Esophagus squamous epithelium (tissue), 5 donors: ENCODE measurements at places on chromosomes 4 and X.

DNA sequence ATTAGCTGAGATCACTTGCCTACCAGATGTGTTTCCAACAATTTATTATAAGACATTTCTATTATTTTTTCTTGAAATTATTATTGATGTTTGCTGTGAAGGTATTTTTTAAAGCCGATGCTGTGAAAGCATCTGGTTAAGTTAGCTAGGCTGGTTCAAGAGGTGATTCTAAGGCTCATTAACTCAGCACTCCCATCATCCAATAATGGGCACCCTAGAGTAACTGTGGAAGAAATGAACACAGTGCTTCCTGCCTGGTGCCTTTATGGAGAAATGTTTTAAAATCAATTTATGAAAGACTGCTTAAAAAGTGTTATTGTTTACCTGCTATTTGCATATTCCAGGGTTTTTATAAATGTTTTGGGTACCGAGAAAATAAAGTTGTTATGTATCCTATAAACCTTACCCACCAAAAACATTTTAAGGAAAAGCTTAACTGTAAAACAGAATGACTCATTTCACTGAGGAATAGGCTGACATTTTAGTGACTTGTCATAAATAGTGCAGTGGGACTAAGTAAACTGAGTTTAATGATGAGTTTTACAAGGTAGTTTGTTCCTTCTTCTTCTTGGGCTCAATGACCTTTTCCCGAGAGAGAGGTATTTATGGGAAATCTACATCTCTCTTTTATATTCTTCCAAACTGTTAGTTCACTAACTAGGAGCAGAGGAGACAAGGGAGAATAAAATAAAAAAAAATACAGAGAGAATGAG, 310.0 kb upstream of the AADAT start:
- no peak for DNase-seq

- DNase-seq: no peak
Measured at GRCh38 chr4:99647071-99647470, 10.6 kb downstream of the C4orf54 start.

DNA sequence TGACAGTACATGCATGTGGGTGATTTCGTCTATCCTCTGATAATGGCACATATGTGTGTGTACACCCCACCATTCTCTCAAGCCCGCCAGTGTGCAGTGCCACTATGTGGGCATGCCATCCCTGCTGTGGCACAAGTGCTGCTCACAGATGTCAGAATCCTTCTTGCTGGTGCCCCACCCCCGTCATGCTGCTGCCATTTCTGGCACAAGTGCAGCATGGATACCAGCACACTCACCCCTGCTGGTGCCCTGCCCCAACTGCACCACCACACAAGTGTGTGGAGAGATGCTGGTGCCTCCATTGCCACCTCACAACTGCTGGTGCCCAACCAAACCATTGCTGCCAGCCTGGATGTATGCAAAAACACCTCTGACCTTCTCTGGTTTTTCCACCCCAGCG, 1133.8 kb downstream of the TECRL start:
- DNase-seq: no peak

DNA sequence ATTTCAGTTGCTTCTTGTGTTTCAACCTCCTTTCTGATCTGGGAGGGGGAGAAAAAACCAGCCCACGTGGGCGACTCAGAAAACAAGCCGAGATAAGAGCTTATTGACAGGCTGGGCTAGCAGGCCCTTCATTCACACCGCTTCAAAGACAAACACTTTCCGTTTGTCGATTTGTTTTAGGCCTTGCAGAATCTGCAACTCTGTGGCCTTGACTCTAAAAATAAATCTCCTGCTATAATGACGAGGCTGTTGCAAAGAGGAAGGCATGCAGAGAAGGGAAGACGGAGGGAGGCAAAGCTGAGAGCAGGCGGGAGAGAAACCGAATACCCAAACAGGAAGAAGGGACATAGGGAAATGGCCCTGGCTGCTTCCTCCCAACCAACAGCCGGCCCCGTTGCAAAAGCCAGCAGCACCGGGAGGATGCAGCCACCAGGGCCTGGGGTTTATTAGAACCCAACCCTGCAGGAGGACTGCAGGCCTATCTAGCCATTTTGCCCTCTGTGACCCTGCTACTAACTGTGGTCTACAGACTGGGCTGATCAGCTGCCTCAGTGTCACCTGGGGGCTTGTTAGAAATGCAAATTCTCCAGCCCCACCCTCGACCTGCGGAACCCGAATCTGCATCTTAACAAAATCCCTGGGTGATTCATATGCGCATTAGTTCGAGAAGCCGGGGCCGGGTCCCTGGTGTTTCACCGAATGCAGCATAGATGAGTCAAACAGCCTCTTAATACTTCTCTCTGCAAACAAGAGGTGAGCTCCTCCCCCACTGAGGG, 325.5 kb downstream of the BCOR start:
- DNase-seq: no peak

- no peak for DNase-seq
Measured at GRCh38 chr4:105014635-105015034, 132.0 kb upstream of the TET2 start.

DNA sequence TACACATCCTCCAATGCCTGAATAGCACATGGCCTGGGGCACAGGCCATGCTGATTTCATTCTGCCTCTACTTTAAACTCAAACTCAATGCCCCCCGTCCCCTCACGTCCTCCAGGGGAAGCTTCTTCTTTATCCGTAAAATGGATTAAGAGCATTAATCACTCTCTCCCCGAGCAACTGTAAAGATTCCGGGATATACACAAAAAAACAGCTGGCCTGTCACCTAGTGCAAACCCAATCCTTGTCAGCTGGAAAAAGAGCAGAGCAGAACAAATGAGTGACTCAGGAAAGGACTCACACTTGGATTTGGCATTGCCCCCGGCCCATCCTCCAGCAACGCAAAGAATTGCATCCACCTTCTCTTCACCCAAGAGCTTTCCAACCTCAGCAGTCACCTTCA, 7.8 kb downstream of the QDPR start:
- no peak for DNase-seq

- DNase-seq: no peak
Measured at GRCh38 chr4:70600977-70601376, 8.9 kb downstream of the AMBN start.

DNA sequence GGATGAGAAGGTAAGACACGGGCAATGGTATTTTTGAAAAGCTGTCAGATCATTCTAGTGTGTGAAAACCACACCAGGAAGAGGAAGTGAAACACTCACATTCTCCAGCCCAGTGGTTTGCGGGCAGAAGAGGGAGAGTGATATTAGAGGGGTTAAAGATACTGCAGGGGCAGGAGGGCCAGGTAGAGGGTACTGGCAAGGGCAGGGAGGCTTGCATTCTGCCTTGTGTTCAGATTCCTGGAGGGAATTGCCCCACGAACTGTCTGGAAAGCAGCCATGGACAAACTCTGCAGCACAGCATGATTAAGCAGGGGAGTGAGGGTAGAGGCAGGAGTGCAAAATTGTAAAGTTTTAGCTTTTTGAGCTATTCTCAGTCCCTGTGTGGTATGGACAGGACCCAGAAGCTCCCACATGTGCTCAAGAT, 30.9 kb downstream of the NIPAL1 start:
- no peak for DNase-seq

- no peak for DNase-seq
Measured at GRCh38 chr4:145481942-145482208, 222 bp downstream of the SMAD1 start.

DNA sequence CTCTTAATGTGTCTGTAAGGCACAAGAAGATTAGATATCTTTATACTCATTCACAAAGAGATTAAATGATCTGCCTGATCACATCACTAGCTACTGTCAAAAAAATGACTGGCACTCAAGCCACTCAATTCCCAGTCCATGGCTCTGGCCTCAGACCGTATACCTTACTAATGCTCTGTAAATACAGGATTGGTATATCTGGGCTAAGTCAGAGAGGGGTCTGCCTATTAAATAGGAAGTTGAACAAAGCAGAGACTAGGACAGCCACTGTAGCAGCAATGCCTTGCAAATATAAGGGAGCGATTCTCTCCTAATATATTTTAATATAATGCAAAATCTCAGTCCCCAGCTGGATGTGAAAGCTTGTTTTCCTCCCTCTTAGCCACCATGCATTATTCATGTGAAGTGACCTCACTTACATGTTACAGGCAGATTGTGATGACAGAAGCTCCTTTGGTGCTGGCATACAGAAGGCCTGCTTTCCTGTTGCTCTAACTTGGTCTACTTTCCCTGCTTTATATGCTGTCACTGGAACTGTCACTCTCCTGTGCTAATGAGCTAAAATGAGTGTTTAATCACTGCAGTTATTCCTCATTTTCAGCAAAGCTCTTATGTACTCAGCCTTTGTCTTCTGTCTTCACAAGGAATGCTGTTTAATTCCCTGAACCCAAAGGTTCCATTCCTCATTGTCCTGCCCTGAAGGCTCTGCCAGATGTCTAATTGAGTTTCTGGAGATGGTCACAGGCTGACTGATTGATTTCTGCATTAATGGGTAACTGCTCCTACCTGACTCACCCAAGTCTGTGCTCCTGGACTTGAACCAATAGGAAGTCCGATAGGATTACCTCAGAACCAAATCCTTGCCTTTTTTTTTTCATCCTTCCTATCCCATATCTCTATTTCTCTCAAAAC, 578.2 kb downstream of the KLHL13 start:
- no peak for DNase-seq

- DNase-seq: no peak
Measured at GRCh38 chrX:1009771-1010170, 202.7 kb downstream of the CRLF2 start.

- no peak for DNase-seq
Measured at GRCh38 chr4:184688447-184688846, 38.9 kb downstream of the PRIMPOL start.

GRCh38 chr4:128725405-128726055, 84.0 kb upstream of the JADE1 start:
- DNase-seq: no peak

GRCh38 chr4:166318810-166319525, 445.9 kb downstream of the TLL1 start:
- no peak for DNase-seq

- no peak for DNase-seq
Measured at GRCh38 chrX:143894938-143895337, 11.1 kb downstream of the UBE2NL start.

DNA sequence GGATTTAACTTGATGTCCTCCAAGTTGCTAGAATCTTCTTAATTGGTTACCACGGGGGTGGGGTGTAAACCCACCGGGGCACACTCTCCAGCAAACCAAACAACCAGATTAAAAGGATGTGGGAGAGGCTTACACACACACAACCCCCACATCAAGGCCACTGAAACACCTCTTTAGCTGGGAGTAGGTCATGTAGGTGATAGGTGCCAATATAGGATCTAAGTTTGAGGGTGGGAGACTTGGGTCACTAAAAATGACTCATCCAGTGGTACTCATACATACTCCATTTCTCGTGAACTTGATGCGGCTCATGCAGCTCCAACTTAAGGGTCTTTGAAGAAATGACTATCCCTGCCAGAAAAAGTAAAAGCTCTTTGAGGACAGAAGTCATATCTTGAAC, 20.5 kb upstream of the CD40LG start:
- DNase-seq: no peak

DNA sequence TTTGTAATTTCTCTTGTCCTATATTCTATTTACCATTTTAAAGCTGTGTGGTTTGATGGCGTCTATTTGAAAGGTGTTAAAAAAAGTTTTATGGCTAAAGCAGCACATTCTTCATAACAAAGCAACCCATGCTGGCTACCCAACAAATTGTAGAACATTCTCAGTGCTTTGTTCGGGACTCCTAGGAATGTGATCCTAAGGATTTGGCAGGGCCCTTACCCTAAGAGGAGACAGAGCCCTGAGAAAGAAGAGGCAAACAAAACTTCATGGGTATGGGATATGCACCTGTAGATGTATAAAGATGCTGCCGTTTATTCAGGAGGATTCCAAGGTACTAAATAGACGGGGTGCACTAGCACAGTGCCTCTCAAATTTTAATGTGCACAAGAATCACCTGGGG, 370.8 kb upstream of the DIPK2B start:
- DNase-seq: no peak

DNA sequence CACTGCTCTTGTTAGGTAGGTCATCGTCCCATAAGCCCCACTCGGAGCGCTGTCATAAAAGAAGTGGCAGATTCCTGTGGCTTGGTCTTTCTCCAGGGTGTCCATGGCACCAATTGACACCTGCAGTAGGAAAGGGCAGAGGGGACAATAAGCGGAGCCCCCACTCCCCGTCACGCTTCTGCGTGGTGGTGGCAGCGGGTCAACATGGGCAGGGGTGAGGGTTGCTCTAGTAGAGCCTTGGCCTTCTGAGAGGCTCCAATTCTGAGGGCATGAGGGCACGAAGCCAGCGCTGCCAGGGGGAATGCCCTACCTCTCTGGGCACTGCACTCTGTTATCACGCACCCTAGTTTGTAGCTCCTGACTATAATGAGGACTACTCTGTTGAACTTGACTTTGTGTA, 90.4 kb downstream of the PHKA2 start:
- DNase-seq: no peak

- no peak for DNase-seq
Measured at GRCh38 chrX:154408659-154409221, 314 bp downstream of the DNASE1L1 start.

DNA sequence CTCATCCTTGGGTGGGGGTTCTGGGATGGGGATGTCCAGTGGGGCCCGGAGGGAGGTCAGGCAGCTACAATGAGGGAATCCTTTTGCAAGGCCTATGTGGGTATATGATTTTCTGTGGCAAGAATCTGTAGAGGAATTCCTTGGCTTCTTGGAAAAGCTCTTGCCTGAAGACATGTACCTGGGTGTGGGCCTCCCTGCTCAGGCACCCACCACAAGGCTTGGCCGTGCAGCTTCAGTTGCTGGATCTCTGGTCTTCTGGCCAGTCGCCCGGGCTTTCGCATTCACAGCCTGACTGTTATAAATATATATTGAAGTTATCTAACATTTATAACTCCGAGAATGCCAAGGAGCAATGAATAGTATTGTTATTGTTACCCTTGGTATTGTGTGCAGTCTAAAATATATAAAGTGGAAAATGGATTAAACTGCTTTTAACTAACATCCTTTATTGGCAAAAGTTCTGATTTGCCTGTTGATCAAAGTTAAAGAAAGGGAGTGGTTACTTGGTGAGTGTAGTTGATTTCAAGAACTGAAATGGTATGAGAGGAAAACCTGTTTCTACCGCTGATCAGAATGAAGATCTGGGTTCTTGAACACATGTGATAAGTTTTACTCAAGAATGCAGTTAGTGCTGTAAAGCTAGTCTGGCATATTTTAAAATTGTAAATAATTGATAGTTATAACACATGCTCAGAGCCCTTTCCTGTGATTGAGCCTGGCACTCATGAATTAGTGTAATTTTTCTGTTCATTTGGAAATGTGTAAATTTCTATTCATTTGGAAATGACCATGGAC, 36.0 kb downstream of the PTTG2 start:
- no peak for DNase-seq
